ENCODE measurements at places on chromosomes 2 and 18.
A peak's percentile ranks its signal among the peaks of the same experiment; 100 is the strongest.

GRCh38 chr2:152292991-152293390 lies 42.0 kb upstream of the FMNL2 start:
- no peak for DNase-seq

GRCh38 chr2:88265352-88266303 lies 95.5 kb downstream of the THNSL2 start:
- peak; percentile 25 for DNase-seq

GRCh38 chr2:125596612-125597011 lies 1059.3 kb upstream of the GYPC start:
- DNase-seq: no peak

GRCh38 chr2:240235811-240236210 lies 95.4 kb upstream of the OTOS start:
- DNase-seq: no peak

DNA sequence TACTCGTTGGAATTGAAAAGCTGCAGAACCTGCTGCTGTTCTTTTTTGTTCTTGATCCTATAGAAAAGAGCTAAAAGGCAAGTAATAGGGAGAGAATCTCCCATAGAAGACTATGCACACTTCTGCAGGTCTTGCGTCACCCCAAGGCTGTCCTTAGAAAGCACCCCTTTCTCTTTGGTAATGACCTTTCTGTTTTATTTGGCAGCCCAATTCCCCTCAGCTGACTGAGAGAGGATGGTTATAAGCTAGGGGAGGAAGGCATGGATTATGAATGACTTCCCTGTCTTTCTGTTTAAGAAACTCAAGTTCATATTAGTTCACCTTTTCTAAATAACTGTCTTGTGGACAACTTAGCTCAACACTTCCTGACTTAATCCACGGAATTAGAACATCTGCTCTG lies 122.9 kb downstream of the TXNL1 start:
- DNase-seq: no peak

- DNase-seq: peak; percentile 42
Measured at GRCh38 chr2:223943561-223944008, 1.6 kb downstream of the WDFY1 start.

- DNase-seq: no peak
Measured at GRCh38 chr18:68233018-68233417, 481.9 kb downstream of the TMX3 start.

- DNase-seq: no peak
Measured at GRCh38 chr2:52144590-52144989, 1112.7 kb upstream of the NRXN1 start.

DNA sequence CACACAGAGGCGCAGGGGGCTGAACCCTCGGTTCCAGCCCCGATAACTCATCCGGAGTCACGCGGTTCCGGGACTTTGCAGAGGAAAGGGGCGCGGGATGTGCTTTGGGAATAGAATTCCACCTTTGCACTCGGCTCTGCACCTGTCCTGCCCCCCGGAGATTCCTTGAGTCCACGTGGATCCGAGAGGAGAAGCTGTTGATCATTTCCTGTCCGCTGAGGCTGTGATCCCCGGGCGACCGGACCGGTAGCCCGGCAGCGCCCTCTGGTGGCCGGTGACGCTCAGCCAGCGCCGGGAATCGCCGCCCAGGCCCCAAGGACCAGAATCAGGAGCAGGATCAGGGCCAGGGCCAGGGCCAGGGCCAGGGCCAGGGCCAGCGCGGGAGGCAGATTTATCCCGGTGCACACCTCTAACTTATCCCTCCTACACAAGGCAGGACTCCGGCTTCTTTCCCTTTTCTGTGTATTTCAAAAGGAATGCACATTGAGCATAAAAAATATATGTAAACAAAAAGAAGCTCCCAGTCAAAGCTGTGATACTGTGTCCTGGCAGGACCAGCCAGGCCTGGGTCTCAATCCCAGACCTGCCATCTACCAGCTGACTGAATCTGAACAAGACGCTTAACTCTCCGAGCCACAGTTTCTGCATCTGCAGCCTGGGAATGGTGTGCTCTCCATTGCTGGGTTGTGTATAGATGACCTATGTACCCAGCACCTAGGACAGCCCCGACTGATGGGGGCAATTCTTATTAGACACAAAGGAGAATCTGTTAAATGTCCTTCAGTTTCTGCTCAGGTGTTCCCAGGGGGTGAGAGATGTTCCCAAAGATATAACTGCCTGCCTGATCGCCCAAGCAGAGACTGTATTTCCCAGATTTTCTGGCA lies 8.5 kb upstream of the SPATA3 start:
- peak; percentile 44 for DNase-seq

DNA sequence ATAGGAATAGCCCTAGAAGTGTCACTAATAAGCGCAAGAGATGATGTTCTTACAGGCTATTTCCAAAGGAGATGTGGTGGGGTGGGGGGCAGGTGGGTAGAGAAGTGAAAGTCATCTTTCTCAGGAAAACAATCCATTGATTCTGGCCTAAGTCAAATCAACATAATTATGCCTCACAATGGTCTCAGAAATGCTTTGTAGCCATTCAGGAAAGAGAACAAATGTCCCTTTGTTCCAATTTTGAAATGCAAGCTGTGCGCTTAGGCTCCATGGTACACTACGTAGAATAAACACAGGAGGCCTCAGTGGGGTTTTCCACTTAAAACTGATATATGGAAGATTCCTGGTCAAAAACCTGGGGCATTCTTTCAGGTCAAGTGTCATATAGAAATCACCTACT lies 529.9 kb upstream of the KLHL29 start:
- DNase-seq: no peak

- no peak for DNase-seq
Measured at GRCh38 chr18:51248685-51249084, 51.2 kb upstream of the MEX3C start.

GRCh38 chr2:11377928-11378545 lies 33.6 kb upstream of the ROCK2 start:
- no peak for DNase-seq

DNA sequence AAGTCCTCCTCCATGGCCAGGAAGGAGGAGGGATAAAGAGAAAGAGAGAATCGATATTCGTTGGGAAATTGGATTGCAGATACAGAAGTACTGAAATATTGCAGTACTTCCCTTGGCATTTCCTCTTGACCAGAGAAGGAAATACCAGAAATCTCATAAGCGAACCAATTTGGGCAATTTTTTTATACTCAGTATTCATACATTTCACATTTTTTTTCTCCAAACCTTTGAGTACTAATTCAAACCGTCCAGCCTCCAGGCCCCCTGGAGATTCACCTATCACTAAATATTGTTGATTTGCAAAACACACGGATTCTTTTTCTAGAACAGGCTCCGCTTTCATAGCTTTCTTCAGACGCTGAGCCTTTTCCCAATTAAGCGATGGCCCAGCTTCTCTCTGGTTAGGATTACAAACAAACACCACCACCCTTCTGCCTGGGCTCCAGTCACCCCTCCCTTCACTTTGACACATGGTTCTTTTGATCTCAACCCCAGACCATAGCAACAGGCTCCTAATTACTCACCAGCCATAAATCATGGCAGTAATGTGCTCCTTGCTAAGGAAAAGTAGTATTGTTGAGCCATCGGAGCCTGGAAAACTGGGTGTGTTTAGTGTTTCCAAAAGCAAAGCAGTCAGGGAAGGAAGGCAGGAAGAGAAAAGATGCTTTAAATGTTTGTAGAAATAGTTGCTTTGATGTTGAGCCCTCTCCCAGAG lies 138.4 kb upstream of the CCDC68 start:
- no peak for DNase-seq

DNA sequence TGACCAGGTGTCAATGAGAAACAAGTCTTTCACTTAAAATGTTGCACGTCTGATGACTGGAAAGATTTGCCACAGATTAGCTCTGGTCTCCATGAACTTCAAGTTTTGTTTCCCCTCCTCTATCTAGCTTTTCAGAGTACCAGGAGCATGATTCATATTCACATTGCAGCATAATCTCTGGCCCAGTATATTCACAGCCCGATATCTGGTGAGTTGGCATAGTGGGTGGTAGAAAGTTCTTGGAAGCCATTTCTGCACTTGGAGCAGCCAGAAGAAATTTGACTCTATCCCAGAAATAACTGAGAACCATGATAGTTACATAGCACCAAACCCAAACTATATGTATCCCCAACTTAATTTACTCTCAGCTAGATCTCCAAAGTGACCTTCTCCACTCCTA lies 503.9 kb downstream of the PID1 start:
- DNase-seq: peak; percentile 75

GRCh38 chr2:238358769-238359168 lies 38.5 kb downstream of the TRAF3IP1 start:
- no peak for DNase-seq

DNA sequence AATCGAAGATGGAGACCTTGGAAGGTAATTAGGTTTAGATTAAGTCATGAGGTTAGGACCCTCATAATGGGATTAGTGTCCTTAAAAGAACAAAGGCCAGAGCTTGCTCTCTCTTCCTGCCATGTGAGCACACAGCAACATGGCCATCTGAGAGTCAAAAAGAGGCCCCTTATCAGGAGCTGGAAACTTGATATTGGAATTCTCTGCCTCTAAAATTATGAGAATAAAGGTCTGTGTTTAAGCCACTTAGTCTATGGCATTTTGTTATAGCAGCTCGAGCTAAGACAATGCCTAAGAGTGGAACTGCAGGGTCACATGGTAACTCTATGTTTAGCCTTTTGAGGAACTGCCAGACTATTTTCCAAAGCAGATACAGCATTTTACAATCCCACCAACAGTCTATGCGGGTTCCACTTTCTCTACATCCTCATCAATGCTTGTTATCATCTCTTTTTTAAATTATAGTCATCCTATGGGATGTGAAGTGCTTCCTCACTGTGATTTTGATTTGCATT lies 42.4 kb downstream of the THADA start:
- DNase-seq: no peak

All from brain microvascular endothelial cell (primary cell).